NCI-H524 treated with DMSO at 0.1 percent for 48 hours (cell line): ENCODE measurements at places on chromosomes 3 and 15.

DNA sequence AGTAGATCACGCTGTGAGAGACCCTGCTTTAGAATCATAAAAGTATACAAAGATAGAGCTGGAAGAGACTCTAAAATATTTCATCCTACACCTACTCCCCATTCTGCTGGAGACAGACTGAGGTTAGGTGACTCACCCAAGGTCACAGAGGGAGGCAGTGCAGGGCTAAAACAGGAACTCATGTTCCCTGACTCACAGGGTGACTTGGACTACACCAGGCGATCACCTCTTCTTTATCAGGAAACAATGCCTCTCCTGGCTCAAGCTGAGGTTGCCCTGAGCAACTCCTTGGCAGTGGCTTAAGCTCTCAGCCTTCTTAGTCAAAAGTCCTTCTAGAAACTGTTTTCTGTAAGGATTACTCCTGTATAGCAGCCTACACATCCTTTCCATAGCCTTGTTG, 26.4 kb upstream of the TNFAIP8L3 start:
- no peak for DNase-seq

DNA sequence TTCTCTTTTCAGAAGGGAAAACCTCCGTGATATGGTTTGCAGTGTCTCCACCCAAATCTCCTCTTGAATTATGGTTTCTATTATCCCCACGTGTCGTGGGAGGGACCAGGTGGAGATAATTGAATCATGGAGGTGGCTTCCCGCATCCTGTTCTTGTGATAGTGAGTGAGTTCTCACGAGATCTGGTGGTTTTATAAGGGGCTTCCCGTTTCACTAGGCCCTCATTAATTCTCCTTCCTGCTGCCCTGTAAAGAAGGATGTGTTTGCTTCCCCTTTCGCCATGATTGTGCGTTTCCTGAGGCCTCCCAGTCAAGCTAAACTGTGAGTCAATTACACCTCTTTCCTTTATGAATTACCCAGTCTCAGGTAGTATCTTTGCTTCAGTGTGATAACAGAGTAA, 692.7 kb upstream of the GRM7 start:
- no peak for DNase-seq

DNA sequence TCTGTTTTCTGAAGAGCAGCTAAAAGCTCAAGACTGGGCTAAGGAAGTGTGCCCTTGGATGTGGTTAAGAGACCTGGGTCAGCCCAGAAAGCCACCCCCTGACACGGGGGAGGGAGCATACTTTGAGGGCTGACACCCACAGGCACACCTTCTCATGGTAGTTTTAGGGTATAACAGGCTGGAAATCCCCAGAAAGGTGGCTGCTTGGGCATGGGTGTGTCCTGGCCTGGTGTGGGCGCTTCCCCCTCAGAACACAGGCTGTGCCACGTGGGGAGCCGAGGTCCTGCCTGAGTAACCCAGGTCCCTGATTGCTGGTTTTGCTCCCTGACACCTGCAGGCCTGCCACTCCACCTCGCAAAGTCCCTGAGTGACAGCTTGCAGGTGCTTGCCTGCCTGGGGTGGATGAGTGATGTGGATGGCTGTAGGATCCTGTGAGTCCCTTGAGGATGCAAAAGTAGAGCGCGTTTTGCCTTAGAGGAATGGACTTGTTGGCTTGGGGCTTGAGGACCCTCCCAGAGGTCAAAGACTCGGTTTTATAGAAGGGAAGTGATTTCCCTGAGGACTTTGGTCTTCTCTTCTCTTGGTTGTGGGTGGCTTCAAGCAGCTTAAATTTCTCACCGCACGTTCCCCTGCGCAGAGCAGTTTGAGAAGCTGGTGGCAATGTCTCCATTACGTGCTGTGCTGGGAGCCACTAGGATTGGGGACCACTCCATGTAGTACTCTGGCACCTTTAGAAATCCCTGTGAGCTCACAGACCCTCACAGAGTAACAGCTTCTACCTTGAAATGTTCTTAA, 94.4 kb downstream of the DNASE1L3 start:
- no peak for DNase-seq

DNA sequence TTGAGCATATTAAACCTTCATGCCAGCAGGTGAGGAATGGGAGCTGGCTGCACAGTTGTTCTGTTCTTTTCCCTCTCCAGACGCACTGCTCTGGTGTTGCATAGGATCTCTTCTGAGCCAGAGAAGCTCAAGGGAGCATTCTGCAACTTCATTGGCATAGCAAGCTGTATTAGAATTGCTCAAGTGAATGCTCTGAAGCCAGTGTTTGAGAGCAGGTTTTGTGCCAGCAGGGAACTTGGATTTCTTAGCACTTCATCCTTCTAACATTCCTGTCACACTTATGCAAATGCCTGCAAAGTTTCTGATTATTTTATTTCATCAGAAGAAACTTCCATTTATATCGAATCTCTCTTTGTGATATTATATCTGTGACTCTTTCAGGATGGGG, 366.6 kb downstream of the AGBL1 start:
- peak; percentile 80 for DNase-seq

- DNase-seq, result no peak
Observed at GRCh38 chr3:167743799-167744198, 8.3 kb downstream of the SERPINI1 start.

DNA sequence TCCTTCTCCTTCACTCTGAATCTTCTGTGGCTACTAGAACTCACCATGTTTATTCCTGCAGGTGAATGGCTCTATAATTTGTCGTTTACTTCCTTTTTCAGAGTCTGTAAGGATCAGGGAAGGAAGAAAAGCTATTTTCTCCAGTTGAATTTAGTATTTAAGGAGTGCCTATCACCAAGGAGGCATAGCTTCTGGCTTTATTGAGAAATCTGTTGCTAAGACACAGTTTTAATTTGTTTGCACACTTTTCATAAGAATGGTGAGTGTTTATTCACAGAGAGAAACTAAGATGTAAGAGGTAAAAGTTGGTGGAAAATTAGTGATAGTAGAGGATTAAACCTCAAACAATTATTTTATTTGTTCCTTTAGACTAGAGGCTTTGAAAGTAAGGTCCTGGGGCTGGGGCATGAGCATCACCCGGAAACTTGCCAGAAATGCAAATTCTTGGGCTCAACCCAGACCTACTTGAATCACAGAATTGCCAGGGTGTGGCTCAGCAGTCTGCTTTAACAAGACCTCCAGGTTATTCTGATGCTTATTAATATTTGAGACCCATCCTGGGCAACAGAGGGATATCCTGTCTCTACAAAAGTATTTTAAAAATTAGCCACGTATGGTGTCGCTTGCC, 461.3 kb downstream of the AGBL1 start:
- no peak for DNase-seq
